Skeletal muscle cell (primary cell): ENCODE measurements at places on chromosomes 5 and 9.

DNA sequence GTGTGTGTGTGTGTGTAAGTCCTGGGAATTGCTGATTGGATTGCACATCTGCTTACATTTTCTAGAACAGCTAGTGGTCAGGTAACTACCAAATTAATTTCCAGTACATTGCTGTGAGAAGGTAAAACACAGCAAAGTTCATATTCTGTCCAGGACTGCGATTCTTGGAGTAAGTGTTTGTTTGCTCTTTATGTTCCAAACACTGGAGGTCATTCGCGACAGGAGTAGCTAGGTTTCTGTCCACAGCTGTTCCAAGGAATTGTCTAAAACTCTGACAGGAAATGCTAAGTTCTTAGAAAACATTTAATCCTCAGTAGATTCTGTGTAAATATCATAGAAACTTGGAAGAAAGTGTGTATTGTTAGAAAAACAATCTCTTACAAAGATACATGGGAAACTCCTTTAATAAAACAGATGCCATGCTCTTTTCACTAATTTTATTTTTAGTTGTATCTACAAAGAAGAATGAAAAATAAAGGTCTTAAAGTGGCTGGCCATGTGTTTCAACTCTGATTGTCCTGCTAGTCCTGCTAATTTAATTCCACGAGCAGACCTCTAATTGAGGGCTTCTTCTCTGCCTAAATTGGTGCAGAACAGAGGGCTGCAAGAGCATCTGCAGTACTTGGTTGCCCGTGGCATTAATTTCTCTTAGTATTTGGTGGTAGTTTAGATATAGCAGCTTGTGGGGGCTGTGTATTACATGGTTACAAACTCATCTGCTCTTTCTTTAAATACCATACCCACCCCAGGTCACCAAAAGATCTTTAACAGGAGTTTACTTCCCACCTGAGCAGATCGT, 464.5 kb downstream of the RASEF start:
- no peak for DNase-seq

GRCh38 chr5:149500922-149501582, 50.2 kb downstream of the CSNK1A1 start:
- DNase-seq = no peak

DNA sequence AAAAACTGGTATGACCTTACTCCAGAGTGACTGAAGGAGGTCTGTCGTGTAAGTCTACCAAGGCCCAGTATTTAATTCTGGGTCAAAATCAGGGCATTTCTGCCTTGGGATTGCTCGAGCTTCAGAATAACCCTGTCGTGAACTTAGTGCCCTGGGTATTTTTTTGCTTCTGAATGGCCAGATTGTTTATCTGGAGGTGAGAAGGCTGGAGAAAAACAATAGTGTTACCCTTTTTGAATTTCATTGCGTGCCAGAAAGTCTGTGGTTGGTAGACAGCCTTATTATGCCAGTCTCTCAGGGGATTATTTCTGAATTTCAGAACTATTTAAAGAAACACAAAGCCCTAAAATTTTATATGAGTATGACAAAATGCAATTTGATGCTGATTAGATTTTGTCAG, 323.4 kb downstream of the CSNK1G3 start:
- no peak for DNase-seq

DNA sequence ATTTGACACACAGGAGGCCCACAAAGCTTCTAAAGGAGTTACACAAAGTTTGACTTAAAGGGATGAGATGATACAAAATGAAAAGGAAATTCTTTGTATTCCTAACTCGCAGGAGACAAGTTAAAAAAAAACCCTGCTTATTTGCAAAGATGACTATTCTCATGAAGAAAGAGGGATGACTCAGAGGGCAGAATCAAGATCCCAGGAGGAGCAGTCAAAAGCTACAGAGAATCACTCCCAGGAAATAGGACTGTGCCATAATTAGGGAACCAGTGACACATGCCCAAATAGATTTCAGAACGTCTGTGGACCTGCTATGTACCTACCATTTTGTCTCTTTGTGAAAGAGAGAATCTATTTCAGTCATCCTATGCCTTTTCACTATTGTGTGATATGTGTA, 103.5 kb upstream of the ARRDC3 start:
- DNase-seq = peak; percentile 21

GRCh38 chr5:42043400-42043799, 118.3 kb downstream of the FBXO4 start:
- no peak for DNase-seq

DNA sequence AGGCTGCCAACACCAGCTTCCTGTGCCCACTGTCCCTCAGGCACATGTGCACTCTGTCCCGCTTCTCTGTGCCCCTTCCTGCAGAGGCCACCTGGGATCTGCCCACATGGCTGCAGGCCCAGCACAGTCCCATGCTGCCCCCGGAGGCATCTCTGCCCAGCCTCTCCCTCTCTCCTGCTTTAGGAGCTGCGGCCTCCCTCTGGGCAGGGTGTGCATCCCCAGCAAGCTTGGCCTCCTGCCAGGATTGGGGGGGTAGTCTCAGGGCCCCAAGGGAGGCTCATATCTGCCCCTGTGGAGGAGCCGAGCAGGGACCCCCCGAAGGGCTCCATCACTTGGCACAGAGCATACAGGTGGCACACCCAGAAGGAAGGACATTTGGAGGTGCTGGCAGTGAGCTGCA, 24.8 kb downstream of the FLT4 start:
- DNase-seq = no peak

DNA sequence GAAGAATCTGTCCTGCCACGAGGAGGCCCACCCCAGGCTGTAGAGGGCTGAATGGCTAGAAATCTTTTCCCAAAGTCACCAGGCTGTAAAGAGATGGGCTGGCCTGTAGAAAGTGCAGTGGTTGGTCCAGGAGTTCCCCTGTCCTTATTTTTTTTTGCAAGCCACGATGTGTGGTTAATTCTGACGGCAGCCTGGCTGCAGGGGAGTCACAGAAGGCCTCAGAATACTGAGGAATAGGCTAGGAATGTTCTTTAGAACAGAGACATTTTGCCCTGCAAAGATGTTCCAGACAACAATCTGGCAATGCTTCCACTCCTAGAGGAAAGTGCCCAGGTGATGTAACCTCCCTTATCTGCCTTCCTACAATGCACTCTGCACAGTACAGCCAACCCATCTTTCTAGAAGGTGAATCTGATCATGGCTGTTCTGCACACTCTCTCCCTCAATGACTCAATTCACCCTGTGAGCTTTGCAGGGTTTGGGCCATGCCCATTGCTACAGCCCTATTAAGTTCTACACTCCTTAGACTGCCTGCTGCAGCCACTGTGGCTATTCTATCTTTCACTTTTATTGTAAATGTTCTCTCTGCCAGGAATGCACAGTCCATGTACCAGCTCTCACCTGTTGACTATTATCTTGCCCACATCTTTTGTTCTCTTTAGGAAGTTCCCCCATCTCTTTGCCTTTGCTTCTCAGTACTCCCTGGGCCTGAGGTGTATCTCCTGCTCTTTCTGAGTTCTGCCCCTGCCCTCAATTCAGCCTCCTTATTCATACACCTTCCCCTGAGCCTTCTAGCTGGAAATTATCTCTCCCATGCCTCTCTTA, 377.8 kb upstream of the CLINT1 start:
- peak; percentile 54 for DNase-seq

- no peak for DNase-seq
Observed at GRCh38 chr5:15692706-15693381, 192.9 kb downstream of the FBXL7 start.
